Stimulated activated CD4-positive, alpha-beta T cell treated with anti-CD3 and anti-CD28 coated beads, Interleukin-4, amount 100 ng/mL, for 24 hours (primary cell): ENCODE measurements at places on chromosomes 5 and 9.
A peak's percentile ranks its signal among the peaks of the same experiment; 100 is the strongest.

DNA sequence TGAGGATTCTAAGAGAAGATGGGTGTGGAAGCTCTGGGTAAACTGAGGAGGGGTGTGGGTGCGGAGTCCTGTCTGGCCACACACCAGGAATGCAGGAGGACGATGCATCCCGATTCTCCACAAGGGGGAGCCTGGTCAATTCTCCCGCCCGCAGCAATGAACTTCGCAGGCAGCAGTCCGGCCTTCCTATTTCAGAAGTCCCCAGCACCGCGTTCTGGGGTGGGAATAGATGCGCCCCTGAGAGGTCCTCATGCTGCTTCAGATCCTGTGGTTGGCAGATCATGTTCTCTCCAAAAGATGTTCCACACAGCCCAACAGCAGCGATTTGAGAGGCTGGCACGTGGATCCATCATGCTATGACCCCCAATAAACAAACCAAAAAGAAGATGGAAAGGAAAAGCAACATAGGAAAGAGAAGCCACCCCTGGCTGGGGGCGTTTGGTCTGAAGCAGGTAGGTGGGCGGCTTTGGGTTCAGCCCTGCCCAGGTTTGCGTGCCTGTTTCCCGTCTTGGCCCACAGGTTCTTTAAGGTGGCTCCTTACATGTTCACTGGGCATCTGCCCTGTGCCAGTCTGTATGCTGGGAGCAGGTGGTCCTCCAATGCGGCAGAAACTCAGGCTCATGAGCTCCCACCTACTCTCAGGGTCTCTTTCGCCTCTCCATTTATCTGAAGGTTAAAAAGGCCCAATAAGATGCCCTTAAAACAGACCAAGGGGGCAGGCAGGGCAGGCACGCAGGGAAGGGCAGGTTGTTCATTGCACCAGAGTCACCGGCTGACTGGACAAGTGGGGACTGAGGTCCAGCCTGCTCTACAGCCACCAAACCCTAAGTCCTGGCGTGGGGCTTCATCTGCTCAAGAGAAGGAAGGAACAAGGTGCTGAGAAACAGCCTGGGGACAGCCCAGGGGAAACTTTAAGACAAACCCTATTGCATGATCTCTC, 171.6 kb downstream of the PAX5 start:
- DNase-seq, result peak; percentile 5

- DNase-seq, result peak; percentile 69
These were observed 22.2 kb upstream of the JADE2 start for GRCh38 chr5:134503088-134503936.

DNA sequence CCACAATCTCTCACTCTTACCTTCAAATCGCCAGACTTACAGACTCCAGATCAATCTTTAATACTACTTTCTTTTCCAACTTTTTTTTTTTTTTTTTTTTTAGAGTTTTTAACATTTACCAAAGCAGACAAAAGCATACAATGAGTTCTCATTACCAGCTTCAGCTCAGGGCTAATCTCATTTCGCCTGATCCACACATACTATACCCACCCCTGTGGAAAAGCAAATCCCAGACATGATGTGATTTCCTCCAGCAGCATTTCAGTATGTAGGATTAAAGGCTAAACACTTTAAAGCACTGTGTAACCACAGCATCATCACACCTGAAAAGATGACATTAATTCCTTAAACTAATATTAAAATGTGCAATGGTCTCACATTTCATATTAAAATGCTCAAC, 138.8 kb upstream of the RETREG1 start:
- no peak for DNase-seq

DNA sequence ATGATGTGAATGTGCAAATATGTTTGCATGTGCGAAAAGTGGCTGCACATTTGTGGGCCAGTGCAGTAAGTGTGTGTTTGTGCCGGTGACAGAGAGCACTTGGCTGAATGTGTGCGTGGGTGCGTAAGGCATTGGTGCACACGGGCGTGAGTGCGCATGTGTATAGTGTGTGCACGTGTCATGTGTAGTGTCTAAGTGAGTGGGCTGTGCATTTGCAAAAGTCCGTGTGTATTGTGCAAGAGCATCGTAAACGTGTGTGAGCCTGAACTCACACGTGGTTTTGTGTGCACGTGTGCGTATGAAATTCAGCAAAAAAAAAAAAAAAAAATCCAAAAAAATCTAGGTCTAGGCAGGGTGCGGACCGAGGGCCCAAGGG, 6.5 kb upstream of the EBF1 start:
- DNase-seq, result peak; percentile 15

DNA sequence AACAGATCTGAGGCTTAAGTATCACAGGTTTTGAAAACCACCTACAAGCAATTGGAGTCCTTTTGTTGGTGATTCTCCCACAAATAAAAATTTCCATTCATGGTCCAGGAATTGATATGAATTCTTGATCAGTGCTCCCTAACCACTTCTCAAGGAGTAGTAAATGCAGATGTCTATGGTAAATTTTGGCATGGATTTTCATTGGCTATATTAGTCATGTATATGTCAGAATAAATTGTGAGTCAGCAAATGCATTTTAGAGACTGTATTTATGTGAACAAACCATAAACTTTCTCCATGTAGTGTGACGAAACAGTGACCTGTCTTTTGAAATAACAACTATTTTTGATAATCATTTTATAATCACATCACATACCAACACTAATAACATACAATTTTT, 611.1 kb downstream of the HTR1A start:
- no peak for DNase-seq

- no peak for DNase-seq
These were observed 270.2 kb upstream of the MVB12B start for GRCh38 chr9:126056312-126057021.

DNA sequence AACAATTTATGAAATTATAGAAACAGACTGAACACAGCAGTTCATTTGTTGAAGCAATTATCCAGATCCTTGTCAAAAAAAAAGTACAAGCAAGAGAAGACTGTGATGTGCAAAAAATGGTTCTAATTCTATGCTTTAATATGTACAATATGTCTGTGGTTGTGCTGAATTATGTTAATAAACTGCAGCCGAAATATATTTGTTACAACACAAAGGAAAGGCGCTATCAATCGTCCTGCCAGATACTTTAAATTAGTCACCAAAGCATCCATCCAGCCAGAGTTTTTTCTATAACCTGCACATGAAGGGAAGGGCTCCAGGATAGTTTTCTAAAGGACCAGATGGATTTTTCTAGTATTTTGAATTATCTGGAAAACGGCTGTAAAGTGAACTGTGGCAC, 259.5 kb downstream of the BNC2 start:
- no peak for DNase-seq

DNA sequence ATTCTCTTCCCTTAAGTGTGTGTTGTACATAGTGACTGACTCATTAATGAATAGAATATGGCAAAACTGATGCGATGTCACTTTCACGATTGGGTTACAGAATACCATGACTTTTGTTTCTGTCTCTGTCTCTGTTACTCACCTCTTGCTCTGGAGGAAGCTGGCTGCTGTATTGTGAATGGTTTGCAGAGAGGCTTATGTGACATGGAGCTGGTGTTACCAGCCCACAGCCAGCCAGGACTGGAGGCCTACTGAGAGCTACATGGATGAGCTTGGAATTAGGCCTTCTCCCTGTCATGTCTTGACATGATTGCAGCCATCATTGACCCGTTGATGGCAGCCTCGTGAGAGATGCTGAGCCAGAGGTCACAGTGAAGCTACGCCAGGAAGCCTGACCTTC, 161.9 kb downstream of the TAF11L14 start:
- no peak for DNase-seq

DNA sequence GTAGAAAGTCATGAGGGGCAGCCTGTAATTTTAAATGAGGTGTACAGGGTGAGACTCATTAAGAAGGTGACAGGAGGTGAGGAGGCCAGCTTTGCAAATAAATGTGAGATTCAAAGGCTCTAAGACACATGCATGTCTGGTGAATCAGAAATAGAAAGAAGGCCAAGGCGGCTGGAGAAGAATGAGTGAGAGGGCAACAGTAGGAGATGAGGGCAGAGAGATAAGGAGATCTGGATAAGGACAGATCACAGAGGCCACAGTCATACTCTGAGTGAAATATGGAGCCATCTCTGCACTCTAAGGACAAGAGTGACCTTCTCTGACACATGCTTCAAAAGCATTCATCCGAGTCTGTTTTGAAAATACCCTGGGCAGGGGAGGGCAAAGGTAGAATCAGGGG, 90.7 kb downstream of the RAD23B start:
- DNase-seq, result no peak

DNA sequence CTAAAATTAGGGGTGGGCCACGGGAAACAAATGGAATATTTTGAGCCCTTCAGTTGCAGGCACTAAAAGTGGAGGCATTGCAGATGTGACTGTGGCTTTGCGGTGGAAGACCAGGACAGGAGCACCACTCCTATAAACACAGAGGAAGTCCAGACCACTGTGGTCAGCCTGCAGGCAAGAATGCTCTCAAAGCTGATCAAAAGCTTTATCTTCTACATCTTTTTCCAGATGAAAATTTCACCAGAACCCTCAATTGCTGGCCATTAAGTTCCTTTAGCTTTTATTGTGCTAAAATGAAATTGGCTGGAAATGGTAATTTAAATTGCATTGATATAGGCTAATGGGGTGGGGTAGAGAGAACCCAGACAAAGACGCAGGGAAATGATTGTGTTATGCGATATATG, 208.8 kb downstream of the ERCC6L2 start:
- no peak for DNase-seq

GRCh38 chr5:177399997-177400868, at the start of gene PFN3:
TSS of gene PFN3 (minus strand) at chr5:177400661. CDS start at chr5:177400576, 85 bp downstream.
- DNase-seq, result no peak

- DNase-seq, result no peak
These were observed 43.0 kb upstream of the HTR4 start for GRCh38 chr5:148697180-148697808.

- no peak for DNase-seq
These were observed 11.6 kb upstream of the SLC6A7 start for GRCh38 chr5:150178262-150178661.

- no peak for DNase-seq
These were observed 1.0 kb upstream of the ACSL6 start for GRCh38 chr5:132012371-132013005.

DNA sequence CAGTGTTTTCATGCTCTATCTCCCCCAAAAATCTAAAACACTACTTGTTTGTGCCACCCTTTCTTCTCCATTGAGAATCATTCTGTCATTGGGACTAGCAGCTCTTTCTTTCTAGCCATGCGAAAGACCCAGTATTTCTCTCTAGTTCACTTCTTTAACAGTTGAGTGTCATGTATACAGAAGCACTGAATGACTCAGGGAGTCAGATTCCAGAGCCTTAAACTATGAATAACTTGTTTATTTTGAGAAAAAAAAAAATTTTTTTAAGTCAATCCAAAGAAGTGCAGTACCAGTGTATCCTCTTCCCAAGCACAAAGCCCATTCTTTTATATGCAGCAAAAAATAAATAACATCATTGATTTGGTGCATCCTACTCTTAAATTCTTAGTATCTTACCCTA, 415.4 kb upstream of the GRAMD2B start:
- no peak for DNase-seq

DNA sequence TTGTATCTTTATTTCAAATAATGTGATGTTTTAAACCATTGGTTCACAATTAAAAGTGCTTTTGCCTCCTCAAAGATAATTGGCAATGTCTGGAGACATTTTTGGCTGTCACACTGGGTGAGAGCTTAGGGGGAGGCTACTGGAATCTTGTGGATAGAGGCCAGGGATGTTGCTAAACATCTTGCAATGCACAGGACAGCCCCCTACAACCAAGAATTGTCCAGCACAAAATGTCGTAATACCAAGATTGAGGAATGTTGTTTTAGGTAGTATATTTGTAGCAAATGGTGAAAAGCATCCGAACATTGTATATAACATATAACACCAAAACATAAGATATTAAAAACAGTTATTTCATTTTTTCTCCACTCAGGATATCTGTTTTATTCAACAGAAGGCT, 99.8 kb downstream of the SLC44A1 start:
- no peak for DNase-seq

GRCh38 chr5:179326122-179326927, 18.9 kb downstream of the ADAMTS2 start:
- DNase-seq, result no peak

- no peak for DNase-seq
These were observed 26.2 kb downstream of the CEMIP2 start for GRCh38 chr9:71741926-71742648.

DNA sequence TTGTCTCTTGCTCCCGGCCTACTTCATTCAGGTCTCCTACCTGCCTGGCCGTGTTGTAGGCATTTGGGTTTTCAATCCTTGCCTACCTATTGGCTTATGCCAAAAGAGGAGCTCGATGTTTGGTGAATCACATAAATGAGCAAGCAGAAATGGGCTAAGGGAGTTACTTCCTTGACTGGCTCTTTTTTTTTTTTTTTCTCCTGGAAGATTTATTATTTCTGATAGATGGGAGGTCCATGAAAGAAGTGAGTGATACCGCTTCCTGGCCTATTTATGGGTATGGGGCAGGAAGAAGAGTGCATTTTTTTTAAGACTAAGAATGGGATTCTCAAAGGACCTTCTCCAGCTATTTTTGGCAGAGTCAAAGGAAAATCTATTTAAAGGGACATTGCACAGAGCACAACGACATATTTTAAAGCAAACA, 294.1 kb downstream of the ARHGAP26 start:
- no peak for DNase-seq
